Thymus (tissue), 14 donors: ENCODE measurements at places on chromosomes 2 and 18.
A peak's percentile ranks its signal among the peaks of the same experiment; 100 is the strongest.

- DNase-seq: no peak
Observed at GRCh38 chr18:74590671-74591070, 7.0 kb upstream of the ZNF407 start.

- DNase-seq: no peak
Observed at GRCh38 chr18:23690505-23691068, 1.3 kb downstream of the LAMA3 start.

DNA sequence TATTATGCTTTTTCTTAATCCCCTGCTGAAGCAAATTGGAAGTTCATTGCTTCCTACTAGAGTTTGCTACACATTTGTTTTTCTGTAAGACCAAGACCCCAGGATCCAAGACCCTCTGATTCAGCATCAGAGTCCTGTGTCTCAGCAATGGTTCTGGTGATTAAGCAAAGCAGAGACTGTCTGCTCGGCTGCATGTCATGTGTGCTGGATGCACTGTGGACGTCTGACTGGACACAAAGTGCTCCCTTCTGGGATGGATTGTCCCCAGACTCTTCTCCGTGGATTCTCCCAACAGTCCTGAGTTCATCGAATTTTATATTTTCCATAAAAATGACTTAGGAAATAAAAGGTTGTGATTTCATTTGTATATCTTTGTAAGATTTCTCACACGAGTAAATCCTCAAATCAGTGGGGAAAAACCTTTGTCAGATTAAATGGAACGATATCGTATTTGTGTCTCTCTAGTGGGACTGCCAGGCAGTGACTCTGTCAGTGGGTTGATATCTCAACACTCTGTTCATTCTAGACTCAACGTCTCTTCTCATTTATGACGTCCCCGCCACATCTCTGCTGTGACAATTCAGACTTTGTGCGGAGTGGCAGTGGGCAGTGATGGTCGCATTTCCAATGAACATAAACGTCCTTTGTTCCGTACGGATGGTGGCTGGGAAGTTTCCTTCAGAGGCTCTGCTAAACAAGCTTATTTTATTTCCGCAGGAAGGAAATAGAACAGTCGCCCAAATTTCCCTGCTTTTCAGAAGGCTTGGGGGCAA lies 58.6 kb downstream of the NCAPH start:
- DNase-seq: no peak

GRCh38 chr2:29526587-29527586 lies 394.5 kb downstream of the ALK start:
- no peak for DNase-seq

GRCh38 chr2:56382466-56382865 lies 198.7 kb downstream of the CCDC85A start:
- DNase-seq: no peak

- no peak for DNase-seq
Observed at GRCh38 chr2:8575834-8576423, 105.9 kb upstream of the ID2 start.

- no peak for DNase-seq
Observed at GRCh38 chr2:236674238-236674637, 104.6 kb downstream of the ACKR3 start.

DNA sequence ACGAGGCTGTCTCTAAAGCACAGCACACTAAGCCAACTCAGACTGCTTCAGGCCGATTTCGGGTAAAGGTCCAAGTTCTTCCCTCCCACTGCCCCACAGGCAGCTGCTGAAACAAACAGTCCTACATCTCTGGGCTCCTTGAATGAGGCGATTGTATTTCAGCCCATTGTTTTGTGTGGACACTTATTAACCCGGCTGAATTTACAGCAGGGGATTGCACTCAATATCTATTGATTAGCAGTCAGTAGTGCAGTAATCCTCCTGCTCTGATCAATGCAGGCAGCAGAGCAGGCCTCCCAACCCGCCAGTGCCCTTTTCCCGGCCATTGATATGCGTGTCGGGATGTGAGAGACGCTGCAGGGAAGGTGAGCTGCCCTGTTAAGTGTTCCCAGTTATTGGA lies 330.1 kb downstream of the CMPK2 start:
- no peak for DNase-seq

DNA sequence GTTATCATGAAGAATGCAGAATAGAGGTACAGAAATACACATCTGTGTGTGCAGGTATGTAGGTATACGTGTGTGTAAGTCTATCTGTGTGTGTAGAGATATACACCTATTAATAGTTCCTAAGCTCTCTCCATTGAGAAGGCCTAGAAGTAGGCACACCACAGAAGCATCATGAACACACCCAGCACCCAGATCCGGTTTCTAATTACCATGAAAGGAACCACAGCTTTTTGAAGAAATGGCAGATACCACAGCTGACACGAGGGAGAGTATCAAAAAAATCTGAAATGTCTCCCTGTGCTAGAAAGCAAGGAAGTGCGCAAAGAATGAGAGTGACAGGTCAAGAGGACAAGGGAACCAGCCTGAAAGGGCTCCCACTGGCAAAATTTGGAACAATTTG lies 27.7 kb upstream of the AP1S3 start:
- peak; percentile 23 for DNase-seq

DNA sequence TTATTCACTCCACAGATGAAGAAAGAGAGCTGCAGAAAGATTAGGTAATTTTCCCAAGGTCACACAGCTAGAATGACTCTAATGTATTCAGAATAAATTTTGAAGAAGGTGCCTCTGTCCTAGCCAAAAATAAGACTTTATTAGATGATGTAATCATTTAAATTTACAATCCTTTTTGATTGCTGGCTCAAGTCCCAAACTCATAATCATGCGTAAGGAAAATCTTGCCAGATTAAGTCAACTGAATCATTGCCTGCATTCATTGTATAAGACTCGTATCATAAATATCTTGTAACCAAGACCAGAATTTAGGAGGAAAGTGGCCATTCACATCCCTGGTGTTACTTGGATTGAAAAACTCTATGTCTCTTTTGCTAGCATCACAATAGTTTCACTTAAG lies 53.1 kb upstream of the STK39 start:
- DNase-seq: no peak

DNA sequence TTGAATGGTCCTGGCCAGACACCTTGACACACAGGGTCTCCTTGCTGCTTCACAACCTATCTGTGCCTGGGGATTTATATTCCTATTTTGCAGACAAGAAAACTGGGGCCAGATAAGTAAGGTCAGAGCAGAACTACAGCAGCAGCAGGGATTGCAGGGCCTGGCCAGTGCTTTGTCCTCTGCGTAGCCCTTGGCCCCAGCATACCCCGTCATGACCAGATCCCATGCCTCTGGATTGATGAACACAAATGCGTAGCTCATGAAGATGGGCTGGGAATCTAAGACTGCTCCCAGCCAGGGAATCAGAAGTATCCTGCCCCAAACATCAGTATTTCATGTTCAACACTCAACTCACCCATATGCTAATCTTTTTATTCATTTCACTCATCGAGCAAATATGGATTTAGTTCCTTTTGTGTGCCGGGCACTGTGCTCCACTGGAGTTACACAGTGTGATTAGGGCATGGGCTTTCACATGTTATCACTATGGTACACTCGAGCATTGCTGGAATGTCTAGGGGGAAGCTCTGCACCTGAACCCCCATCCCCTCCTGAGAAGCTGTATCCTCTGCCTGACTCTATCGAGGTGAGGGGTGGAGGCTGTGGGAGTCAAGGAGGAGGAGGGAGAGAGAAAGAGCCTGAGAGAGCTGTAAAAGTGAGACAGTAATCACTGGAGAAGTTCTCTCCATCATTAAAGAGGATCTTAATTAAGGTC lies 143.3 kb downstream of the CYP26B1 start:
- no peak for DNase-seq

GRCh38 chr2:3180082-3180908 lies 197.3 kb downstream of the EIPR1 start:
- DNase-seq: no peak

DNA sequence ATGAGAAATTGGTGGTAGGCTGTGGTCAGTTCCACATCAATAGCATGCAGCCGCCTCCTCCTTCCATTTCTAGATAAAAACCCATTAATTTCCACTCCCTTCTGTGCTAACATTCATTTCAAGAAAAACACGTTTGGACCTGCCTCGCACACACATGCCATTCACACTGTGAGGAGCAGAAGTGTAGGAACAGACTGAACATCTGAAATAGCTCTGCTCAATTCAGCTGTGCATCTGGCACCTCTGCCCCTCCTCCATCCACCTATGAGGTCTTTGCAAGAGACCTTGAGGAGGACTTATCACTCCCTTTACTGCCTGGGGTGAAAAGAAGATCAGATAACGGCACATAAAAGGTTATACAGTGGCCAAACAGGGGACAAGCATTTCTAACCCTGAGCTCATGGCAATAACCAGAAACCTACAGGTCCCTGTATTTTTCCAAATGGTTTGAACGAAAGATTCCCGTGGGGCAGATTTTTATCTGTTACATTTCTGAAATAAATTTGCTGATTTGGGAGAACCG lies 30.8 kb upstream of the LRP2 start:
- no peak for DNase-seq

DNA sequence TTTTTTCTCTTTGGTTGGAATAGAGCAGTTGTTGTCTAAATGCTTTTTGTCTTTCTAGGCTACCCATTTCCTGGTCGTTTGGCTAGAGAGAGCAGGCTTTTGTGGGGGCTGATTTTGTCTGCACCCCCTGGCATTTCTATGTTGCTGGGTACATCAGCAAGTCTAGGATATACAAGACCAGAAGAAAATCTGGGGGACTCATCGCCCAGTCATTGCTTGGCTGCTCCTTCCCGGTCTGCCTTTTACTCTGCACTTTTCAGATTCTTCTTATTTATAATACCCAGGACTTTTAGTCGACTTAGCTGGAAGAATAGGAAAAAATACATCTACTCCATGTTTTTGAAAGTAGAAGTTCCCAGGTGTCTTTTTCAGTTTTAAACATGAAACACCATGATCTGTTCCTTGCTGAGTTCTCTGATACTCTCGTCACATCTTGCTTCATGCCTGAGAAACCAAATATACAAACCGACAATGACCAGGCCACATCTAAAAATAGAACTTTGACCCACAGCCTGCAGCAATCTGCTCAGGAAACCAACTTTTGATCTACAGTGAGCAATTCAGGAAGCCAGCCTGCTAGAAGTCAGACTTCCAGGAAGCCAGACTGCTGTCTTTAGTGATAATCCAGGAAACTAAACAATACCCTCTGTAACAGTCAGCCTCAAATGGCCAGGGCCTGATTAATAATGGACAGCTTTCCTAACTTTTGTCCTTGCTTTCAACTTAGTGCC lies 163.8 kb upstream of the MEX3C start:
- no peak for DNase-seq

DNA sequence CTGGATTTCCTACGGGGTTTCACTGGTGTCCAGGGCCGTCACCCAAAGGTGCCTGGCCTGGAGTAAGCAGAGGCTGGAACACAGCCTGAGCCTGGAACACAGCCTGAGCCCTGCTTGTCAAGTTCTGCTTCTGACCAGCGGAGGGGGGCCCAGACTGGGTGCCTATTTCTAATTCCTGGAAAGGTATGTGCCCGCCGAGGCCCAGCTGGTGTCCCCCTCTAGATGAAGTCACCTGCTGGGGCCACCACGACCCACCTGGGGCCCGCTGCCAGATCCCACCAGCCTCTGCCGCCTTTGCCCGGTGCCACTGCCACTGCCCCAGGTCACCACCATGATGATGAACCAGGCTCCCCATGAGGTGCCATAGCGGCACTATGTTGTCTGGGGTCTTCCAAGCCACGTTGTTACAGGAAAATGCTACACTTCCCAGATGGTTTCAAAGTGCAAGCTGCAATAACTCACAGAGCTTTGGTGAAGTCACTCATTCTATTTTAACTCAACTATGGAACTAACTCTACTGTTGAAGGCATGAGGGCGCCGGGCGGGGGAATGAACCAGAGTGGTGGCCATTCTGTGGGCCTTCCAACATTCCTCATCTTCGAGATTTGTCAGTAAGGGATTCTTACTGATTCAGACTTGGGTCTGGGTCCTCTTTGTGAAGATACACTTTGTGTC lies 40.9 kb upstream of the LAPTM4A start:
- DNase-seq: no peak

DNA sequence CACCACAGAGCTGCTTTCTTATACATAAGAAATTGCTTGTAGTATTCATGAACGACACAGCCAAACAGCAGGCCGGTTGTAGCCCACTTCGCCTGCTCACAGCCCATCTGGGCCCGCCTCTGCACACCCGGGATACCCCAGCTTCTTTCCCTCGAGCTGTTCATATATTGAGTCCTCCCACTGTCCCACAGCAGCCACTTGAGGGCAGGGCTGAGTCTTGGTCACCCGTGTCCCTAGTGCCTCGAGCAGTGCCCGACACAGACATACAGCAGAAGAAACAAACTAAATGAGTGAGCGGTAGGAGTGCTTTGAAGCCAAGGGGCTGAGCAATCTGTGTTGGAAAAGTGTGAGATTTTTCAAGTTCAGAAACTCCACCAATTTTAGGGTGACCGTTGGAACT lies 251.4 kb downstream of the KLHL29 start:
- no peak for DNase-seq

DNA sequence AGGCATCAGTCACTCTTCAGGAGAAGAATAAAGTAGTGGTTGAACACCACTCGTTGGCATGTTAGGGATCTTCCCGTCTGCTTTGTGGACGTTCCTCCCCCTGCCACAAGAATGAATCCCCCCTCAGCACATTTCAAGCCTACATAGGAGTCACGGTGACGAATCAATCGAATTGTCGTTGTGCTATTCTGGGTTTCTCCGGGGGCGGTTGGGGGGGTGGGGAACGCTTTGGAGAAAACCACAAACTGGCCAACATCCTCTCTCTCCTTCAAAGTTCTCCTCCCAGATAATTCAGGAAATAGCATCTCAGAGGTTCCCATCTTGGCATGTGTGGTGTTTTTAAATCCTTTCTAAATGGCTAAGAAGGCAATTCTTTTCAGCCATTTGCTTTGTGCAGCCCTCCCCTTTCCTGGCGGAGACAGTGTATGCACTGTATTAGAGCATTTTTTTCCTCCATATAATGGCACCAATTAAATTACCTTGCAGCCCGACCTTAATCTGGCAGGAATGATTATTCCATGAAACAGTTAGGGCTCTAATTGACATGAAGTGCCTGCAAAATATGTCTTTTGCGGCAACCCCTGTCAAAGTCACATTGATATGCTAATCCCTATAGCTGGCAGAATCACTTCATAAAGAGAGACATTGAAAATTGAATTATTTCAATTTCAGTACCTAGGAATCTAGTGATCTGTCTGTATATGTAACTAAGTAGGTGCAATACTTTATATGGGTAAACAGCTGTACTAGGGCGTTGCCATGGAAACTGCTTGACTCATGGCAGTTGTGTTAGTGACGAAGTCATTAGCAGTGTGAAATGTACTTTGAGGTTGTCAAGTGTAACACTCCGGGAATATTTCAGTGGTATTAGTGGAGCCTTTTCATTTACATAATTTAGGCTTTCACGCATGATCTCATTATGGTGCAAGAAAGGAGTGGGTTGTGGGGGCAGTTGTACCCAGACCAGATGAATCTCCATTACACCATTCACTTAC lies 323.4 kb upstream of the SLC14A2 start:
- no peak for DNase-seq

- DNase-seq: no peak
Observed at GRCh38 chr2:78817430-78817829, 208.1 kb upstream of the REG3G start.
